Endodermal cell (in vitro differentiated cells): ENCODE measurements at places on chromosomes 2 and 18. TPM values are rescaled to one million over a fixed set of nuclear protein-coding genes. Genes with fewer than 3 reads are reported as not detected.

Gene MREG
- 7.8 to 17.2 TPM (median 13.0 TPM) in 3 replicates for total RNA-seq

Gene OR6B2
- total RNA-seq = not detected in 3 replicates

Gene TXNDC2
- total RNA-seq = 0.14 TPM in 1 of 2 replicates, not detected in the other

- no peak for DNase-seq
- H3K27me3 ChIP-seq = no peaks in the 10 kb centered on the region
- no peak overlapping the region for H3K27ac ChIP-seq
- H3K36me3 ChIP-seq = no peaks in the 10 kb centered on the region
- H3K4me3 ChIP-seq = no peak overlapping the region
Observed at GRCh38 chr2:197327073-197327471, 16.5 kb upstream of the ANKRD44 start.

DNA sequence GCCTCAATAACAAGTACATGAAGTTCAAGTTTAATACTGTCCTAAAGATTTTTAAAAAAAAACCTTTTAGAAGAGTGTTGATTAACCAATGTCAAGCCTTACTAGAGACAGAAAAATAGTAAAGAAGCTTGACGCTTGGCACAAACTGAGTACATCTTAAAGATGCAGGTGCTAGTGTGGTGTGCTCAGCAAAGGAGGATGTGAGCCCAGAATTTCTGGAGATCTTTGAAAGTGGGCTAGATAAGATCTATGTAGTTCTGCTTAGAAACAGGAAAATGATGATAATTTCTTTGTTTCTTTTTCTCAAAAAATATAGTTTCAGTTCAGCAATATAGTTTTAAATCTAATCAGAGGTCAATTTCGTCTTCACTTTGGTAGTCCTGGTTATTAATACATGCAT lies 118.3 kb upstream of the KLHL14 start:
- no peak for DNase-seq
- H3K4me3 ChIP-seq = no peak overlapping the region
- no peaks in the 10 kb centered on the region for H3K4me1 ChIP-seq
- H3K36me3 ChIP-seq = no peaks in the 10 kb centered on the region

DNA sequence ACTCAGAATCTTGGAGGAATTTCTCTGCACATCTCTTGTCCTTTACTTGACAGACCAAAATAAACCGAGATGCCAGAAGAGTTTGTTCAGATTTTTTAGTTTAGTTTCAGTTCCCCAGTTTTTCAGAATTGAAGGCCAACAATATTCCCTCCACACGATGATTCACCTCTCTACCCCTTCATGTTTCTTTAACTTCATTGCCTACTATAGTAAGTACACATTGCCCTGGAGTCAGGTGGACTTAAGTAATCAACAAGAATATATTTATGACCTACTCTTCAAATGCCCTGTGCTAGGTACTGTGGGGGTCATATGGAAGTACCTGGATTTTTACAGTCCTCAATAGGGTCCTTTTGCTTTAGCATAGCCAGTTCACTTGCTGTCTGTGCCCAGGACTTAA lies 79.6 kb upstream of the CTLA4 start:
- no peak overlapping the region for H3K4me3 ChIP-seq
- DNase-seq = no peak
- H3K4me1 ChIP-seq = peaks cover 3% of the 10 kb centered on the region
- H3K27ac ChIP-seq = no peak overlapping the region
- H3K27me3 ChIP-seq = no peaks in the 10 kb centered on the region

- H3K4me3 ChIP-seq = no peak overlapping the region
- H3K36me3 ChIP-seq = no peaks in the 10 kb centered on the region
- no peak overlapping the region for H3K27ac ChIP-seq
- no peaks in the 10 kb centered on the region for H3K4me1 ChIP-seq
- H3K27me3 ChIP-seq = no peaks in the 10 kb centered on the region
- DNase-seq = no peak
Observed at GRCh38 chr2:33258387-33258786, 218.1 kb upstream of the RASGRP3 start.
